ENCODE measurements at places on chromosomes 12 and 14.

DNA sequence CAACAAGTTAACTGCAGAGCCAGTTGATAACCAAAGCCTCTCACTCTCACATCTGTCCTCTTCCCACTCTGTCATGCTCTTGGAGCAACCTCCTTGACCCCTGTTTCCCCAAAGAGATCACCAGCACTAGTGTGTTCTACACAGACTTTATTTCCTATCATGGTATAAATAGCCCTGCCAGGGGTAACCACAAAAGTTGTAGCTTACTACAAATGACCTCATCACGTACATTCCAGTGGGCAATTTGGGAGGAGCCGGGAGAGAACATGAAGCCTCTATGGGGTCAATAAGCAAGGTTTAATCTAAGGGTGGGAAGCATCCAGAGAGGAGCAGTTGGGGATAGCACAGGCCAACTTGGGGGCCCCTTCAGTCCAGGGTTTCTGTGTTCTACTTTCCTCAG is 186.5 kb downstream of the KCNA5 start:
- DNase-seq = no peak

DNA sequence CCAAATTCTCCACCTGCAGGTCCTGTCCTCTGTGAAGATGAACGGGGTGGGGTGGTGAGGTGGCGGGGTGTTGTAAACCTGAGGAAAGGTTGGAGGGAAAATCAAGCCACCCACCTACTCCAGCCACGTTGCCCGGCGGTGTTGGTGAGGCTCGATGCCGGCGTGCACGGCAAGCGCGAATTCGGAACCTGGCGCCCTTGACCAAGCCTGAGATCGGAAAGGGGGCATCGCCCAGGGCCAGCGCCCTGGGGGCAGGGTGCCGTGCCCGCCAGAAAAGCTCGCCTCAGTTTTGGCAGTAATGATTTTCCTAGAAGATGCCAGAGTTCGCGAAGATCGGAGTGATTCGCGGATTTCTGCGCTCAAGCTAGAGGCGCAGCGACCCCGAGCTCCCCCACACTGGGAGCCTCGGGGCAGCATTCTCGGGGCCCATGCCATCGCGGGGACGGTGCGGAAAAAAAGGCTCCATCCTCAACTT is 817 bp downstream of the STXBP6 start:
- DNase-seq = no peak

- DNase-seq = no peak
These were observed 172.3 kb upstream of the TMPO start for GRCh38 chr12:98343002-98343567.

DNA sequence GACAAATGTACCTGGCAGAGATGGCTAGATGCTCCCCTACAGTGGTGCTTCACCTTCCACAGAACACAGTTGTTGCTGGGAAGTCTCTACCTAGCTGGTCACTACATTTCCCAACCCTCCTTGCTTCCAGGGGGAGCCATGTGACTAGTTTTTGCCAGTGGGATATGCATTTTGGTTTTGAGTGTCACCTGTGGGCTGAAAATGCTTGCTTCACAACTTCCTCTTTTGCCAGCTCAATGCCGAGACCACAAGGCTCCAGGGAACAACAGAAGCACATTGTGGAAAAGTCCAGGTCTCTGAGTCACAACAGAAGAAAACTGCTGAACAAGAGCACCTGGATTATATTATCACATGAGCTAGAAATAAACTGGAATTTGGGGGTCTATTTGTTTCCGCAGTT is 48.5 kb upstream of the ARHGAP5 start:
- DNase-seq = no peak

- DNase-seq = no peak
These were observed 14.0 kb upstream of the KLRD1 start for GRCh38 chr12:10293570-10294227.
